ENCODE measurements at places on chromosomes 2 and 18.
A peak's percentile ranks its signal among the peaks of the same experiment; 100 is the strongest.

- no peak for DNase-seq
Observed at GRCh38 chr2:203664029-203664755, 42.2 kb upstream of the CD28 start.

DNA sequence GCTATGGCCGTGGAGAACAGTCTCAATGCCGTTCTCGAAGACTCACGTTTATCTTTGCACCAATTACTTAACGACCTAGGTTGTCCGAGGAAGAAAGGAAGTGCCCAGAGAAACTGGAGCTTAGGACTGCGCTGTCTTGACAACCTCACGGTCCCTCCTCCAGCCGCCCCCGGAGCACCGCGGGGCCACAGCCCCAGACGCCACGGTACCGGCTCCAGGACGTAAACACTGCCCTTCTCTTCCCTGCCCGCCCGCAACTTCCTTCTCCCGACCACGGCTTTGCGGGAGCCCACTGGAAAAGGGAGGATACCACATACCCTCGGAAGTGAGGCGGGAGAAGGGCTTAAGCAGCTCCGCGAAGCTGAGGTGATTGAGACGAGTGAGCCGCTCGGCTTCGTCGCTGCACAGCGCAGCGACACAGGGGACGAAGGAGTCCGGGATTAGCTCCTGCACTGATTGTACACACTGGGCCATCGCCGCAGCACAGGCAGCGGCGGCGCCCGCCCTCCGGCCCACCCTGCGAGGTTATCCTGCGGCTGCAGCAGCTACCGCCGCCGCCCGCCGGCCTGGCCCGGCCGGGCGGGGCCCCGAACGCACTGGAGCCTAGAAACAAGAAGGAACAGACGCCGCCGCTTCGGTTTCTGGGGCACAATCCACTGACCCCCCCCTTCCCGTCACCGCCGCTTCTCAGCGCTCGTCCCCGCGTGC, 483 bp downstream of the TRAPPC8 start:
- no peak for DNase-seq

DNA sequence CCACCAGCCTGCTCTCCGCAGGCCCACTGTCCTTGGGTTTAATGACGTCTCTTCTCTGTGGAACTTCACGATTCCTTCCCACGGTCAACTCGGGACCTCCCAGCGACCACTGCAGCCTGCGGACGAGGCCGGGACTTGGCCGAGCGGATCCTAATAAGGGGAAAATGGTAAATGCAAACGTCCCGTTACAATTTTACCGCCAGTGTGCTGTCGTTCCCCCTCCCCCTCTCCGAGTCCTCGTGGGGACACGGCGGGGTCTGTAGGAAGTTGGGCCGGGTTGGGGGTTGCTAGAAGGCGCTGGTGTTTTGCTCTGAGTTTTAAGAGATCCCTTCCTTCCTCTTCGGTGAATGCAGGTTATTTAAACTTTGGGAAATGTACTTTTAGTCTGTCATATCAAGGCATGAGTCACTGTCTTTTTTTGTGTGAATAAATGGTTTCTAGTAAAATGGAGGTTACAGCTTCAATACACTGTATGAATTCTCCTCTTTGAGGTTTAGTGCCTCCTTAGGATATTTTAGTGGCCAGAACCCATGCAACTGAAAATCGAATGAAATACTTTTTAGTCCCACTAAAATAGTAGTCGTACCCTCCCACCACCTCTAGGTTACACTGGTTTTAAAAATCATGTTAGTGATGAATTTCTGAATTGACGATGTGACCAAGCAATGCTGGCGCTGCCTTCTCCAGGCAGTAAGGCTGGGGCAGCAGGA, 2.3 kb downstream of the HOXD11 start:
- DNase-seq, result no peak

DNA sequence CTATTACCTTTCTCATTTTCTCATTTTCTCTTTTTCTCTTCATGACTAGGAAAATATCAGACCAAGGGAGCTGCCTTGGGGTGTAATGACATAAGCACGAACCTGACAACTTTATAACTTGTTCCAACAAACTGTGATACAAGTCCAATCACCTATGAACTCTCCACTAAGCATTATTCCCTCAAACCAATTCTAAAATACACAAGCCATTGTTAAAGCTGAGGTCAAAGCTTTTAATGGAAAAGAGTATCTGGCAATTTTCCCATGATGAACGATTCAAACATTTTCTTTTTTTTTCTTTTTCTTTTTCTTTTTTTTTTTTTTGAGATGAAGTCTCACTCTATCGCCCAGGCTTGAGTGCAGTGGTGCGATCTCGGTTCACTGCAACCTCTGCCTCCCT, 48.4 kb upstream of the NARS1 start:
- DNase-seq, result no peak

- no peak for DNase-seq
Observed at GRCh38 chr2:48450936-48451602, 78.9 kb upstream of the STON1 start.

DNA sequence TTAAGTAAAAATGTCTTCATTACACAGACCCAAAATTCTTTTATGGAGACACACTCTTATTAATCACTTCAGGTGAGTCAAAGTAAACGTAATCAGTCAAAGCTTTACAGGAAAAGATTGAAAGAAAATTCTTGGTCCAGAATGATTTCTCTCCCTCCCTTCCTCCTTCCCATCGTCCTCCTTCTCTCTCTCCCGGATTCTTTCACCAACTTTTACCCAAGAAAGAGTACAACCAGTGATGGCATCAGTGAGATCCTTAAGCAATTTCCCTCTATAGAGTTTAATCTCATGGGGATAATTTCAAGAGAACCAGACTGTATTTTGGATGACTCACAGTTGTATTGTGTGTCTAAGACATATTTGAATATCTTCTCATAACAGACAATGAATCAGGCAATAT, 258.1 kb downstream of the ALK start:
- DNase-seq, result no peak

DNA sequence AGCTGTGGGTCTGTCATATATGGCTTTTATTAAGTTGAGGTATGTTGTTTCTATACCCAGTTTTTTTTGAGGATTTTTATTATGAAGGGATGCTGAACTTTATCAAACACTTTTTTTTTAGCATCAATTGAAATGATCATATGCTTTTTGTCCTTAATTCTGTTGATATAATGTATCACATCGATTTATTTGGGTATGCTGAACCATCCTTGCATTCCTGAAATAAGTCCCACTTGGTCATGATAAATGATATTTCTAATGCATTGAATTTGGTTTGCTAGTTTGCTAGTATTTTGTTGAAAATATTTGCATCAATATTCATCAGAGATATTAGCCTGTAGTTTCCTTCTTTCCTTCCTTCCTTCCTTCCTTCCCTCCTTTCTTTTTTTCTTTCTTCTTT, 22.5 kb upstream of the CWC22 start:
- no peak for DNase-seq

GRCh38 chr2:236693531-236693930, 123.9 kb downstream of the ACKR3 start:
- peak; percentile 64 for DNase-seq

DNA sequence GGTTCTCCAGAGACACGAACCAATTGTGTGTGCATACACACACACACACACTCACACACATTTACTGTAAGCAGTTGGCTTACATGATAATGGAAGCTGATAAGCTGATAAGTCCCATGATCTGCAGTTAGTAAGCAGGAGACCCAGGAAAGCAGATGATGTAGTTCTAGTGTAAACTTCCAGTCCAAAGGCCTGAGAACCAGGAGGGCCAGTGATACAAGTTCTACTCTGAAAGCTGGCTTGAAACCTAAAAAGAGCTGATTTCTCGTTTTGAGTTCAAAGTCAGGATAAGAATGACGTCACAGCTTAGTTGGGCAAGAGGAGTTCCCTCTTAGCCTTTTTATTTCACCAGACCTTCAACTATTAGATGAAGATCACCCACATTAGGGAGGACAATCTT, 558.8 kb upstream of the PIK3C3 start:
- peak; percentile 1 for DNase-seq

DNA sequence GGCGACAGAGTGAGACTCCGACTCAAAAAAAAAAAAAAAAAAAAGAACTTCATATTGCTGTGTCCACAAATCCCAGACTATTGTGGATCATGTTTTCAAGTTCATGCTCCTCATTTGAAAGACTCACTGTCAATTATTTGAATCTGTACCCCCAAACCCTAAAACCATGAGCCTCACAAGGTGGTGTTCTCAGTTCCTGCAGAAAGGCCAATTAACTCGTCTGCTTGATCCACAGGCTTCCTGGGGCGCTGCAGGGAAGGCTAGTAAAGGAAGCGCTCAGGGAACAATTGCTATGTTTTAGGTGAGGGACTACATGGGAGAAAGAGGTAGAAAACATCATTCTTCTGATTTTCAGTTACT, 396.8 kb upstream of the NETO1 start:
- DNase-seq, result no peak

DNA sequence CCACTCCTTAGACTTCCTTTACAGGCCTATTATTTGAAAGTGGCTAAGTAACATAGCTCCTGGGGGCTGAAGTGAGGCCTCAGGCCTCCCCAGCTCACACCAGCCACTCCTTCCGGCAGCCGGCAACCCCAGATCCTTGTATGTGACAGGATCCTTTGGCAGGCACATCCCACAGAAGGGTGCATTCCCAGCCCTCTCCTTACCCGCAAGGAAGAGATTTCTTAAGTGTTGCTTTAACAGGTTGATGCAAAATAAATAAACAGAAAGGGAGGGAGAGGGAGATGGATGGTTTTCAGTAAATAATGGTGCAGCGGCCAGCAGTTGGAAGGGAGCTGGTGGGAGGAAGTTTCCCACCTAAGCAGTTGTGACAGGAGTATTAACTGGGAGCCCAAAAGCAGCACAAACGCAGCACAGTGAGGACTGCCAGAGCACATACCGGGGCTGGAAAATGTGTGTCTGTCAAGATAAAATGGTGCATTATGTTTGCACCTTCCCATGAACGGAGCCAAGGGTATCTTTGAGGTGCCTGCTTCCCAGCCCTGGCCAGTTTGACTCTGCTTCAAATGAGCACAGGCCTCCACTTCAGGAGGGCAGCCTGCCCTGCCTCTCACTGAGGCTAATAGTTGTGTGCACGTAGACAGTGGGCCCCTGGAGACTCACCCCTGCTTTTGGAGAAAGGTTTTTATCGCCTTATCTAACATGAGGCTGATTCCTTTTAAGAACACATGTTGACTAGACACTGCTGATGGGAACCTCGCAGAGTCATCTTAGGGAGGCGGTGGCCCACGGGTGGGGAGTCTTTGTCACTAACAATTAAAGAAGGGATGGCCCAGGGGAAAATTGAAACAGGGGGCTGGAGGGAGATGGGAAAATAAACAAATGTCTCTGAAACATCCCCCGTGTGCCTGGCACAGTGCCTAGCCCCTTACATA, 32.8 kb downstream of the NRP2 start:
- no peak for DNase-seq

DNA sequence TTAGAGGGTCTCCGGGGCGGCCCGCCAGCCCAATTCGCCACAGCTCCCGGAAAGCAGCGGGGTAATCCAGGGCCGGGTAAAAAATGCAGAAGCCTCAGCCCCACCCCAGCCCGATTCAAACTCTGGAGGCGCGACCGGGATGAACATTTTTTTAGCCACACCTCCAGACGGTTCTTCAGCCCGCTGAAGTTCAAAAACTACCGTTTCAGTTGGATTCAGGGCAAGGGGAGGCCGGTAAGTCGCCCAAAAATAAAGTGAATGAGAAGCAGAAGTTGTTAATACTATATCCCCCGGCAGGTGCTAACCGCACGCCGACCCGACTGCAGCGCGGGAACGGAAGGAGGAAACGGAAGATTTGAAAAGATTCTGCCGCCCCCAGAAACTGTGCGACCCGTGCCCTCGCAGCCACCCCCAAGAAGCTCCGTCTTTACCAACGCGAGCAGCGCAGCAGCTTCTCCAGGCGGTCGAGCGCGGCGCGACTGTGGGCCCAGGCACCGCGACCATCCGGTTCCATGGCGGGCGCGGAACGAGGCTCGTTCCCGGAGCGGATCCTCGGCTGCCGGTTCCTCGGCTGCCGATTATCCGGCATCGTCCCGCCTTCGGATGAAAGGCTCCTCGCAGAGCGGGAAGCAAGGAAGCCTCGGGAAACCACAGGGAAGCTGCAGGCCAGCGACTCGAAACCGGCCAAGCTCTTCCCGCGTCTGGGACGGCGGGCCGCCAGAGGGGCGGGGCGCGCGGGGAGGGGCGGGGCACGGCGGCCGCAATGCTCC, at the start of gene BARD1:
TSS of gene BARD1 (minus strand) at position 703 of the 770 bp plus-strand sequence. CDS start at position 589, 114 bp downstream.
- DNase-seq, result peak; percentile 65

- no peak for DNase-seq
Observed at GRCh38 chr2:69774984-69775982, 33.3 kb downstream of the ANXA4 start.

GRCh38 chr2:150036622-150037021, 449.0 kb upstream of the MMADHC start:
- no peak for DNase-seq

DNA sequence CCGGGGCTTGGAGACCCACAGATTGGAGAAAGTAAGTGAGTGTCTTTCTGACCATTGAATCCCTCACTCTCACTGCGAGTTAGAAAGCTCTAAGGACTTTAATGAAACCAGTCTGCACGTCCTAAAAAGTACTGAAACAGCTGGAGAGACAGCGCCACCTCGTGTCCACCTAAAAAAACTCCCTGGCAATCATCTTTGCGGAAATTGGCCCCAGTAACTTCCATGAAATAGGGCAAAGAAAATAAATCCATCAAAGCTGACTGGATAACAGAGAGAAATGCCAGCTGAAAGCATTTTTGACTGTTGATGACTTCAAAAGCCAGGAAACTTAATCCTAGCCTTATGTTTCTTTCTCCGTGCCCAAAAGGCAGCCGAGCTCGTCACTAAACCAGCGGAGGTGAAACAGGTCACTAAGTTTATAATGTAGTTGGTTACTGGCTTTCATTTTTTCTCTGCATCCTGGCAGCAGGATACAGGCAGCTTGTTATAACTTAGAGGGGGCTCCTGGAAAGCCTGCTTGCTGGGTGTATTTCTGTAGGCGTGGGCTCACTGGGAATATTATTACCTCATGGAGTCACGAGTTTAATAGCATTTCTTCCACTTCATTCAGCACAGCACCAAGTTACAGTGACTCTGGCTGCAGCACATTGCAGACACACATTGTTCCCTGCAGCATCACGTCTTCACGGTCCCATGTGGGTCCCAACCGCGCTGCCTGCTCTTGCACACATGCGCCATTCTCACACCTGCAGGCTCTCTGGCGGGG, 266.5 kb downstream of the HRH4 start:
- peak; percentile 56 for DNase-seq

DNA sequence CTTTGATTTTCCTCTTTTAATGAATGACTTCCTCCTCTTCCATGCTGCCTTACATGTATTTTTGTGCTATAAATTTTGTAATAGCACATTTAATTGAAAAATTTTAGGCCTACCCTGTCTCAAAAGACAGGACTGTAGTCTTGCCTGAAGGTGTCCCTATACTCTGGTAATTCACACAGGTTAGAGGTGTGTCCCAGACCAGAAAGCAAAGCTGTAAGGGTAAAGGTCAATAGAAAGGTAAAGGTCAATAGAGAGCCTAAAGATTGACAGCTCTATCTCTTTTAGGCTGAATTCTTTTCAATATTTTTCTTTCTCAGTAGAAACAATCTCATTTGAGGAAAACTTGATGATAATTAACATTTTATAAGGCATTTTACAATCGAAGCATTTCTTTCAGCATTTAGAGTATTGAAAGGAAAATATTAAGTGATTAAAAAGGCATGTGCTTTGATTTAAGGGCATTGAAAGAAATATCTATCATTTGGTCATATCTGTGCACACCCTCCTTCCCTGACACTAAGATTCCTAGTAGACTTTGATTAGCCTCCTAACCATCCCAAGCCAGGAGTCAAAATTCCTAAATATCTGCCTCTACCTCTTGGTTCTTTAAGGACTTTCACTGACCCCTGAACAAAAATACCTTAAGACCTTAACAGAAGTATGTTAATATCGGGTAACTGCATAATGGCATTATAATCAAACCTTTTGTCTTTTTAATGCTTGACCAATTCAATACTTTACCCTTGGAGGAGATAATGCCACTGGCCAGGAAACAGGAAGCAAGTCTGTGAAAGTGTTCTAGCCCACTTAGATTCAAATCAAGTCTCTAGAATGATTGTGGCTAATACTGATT, 161.8 kb upstream of the DTNA start:
- DNase-seq, result peak; percentile 1
